ENCODE measurements at places on chromosomes 2 and 18. TPM values are rescaled to one million over a fixed set of nuclear protein-coding genes. Genes with fewer than 3 reads are reported as not detected.
A peak's percentile ranks its signal among the peaks of the same experiment; 100 is the strongest.

DNA sequence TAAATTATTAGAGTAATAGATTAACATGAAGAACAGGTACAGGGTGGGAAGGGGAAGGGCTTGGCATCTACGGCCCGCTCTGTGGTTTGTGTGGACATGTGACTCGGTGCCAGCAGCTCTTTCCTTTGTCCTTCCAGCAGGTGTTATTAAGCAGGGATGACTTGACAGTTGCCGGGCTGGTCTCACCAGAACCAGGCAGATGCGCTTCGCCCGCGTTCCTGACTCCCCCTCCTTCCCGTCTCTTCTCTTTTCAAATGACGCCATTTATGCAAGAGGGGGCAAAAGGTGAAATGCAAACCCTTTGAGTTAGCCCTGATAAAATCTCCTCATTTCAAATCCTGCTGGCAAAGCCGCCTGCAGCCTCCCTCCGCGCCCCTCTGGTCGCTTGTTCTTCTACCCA, 38.9 kb upstream of the MGAT4A start:
- DNase-seq = no peak

DNA sequence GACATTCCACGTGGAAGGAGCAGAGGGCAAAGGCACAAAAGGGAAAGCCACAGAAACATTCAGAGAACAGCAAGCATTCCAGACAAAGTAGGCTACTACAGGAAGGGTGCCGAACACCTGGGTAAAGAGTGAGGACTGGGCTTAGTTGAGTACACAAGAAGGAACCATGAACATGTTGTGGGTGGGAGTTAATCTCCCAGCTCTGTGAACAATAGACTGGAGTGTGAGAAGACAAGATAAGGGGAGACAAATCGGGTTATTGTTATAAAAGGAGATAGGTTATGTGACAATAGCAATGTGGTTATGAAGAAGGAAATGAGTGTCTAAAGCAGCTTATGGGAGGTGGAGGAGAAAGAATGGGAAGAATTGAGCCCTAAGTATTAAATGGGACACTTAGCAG, 70.0 kb downstream of the DPP4 start:
- no peak for DNase-seq

- no peak for DNase-seq
Observed at GRCh38 chr2:4873876-4874593, 818.1 kb upstream of the SOX11 start.

DNA sequence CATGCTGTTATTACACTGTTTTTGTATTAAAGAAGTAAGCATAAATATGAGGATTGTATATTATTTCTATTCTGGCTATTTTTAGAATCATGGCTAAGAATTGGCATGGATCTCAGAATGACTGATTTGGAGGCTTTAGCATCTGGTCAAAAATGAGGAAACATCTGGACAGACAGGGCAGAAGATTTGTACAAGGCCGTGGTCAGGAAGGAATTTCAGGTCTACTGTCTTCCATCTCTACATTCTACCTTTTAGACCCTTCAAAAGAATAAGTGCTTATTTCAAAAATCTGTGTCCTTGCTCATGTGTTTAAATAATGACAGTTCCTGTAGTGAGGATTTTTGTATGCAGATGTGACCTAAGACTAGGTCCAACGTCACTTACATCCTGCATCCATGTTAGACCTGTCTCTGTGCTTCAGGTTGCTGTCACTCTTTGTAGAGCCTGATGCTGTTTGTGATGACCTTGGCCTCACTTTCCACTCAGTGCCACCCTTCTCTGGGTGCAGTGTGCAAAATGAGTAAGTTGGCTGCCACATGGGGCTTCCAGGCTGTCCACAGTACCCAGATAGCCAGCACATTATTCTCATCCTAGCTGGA, 54.7 kb upstream of the B3GNT2 start:
- no peak for DNase-seq

- no peak for DNase-seq
Observed at GRCh38 chr18:9709304-9709877, 1.3 kb downstream of the RAB31 start.

- no peak for DNase-seq
Observed at GRCh38 chr2:48345176-48345575, 184.8 kb upstream of the STON1 start.

GRCh38 chr2:224938651-224939182, 103.6 kb downstream of the DOCK10 start:
- DNase-seq = no peak

GRCh38 chr2:236284208-236284607, 20.0 kb upstream of the ASB18 start:
- DNase-seq = no peak

GRCh38 chr18:62741118-62741566, 25.8 kb downstream of the PHLPP1 start:
- peak; percentile 13 for DNase-seq

GRCh38 chr2:219268294-219268693, 10.9 kb upstream of the DNAJB2 start:
- no peak for DNase-seq

Gene RTP5
- total RNA-seq = 0.13 TPM

Gene FNDC4
- total RNA-seq = 0.11 TPM

Gene TNFRSF11A
- 1.7 TPM for total RNA-seq

Gene RALB
- 9.2 TPM for total RNA-seq

Gene FOXI3
- not detected for total RNA-seq

Gene LHCGR
- not detected for total RNA-seq

Gene MYL1
- total RNA-seq = not detected

Gene PLGLB2
- total RNA-seq = 0.16 TPM

Gene ZSWIM2
- total RNA-seq = not detected

Gene HNMT
- total RNA-seq = not detected

Gene TMEM237
- 10.9 TPM for total RNA-seq
